H1 (cell line): ENCODE measurements at places on chromosomes 6 and 20.

DNA sequence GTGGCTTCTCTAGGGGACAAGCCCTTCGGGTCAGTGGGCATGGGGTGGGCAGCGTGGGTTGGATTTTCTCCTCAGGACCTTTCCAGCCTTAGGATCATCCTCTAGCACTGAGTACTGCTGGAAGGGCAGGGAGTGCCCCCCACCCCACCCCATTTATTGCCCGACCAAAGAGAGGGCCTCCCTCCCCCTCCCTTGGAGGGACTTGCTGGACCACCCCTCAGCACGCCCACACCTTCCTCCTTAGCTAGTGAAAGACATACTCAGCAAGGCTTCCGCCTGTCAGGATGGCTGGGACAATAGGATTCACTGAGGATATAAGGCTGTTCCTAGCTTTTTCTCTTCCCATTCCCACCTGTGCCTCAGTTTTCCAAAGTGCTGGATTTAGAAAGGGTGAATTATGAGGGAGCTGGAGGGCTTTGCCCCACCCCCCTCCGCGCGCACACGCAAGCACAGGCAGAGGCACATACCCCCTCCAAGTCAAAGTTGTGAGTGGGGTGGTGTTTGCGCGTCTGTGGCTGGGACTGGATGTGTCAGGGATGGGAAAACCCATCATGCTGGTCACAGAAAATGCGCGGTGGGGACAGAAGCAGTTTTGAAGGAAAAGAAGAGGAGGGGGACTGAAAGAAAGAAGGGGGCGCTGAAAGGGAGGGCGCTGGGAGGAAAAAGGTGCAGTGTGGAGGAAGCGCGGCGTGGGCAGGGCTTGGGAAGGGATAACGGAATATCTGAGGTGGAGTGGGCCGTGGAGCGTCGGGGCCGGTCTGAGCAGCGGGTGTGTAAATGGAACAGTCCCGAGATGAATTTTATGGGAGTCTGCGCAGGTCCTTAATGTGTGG, 693 bp upstream of the SLC29A1 start:
- no peak for DNase-seq

DNA sequence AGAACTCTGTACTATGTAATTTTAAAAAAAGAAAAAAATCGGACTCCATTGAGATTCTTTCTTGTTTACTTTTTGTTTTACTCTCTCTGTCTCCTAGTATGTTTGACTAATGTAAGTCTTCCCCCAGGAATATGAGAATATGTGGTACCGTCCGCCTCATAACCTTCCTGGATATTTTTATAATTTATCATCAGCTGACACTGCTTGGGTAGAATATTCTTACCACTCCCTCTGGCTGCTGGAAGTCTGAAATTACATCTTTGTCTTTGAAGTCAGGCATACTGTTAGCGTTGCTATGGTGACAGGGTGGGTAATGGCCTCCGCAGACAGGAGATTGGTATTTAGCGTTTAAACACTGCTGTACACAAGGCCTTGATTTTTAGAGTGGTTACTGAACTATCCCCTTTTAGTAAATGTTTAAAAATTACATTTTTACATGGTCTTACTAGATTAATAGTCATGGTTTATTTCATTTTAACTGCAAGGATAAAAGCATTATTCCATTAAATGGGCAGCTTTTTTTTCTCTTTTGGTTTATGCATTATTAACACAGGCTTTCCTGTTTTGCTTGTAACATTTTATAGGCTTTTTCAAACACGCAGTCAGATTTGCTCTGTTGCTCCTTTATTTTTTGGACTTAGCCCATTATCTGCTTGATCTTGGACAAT, 176.4 kb downstream of the ARID1B start:
- DNase-seq = no peak

DNA sequence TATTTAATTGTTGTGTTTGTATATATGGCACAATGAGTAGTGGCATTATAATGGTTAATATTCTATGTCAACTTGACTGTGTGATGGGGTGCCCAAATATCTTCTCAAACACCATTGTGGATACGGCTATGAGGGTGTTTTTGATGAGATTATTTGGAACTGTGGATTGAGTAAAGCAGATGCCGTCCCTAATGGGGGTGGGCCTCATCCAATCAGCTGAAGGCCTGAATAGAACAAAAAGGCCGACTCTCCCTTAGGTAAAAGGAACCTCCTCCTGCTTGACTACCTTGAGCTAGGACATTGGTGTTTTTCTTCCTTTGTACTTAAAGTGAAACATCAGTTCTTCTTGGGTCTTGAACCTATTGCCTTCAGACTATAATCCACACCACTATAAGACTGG, 207.8 kb downstream of the WDR27 start:
- no peak for DNase-seq

- DNase-seq = no peak
Measured at GRCh38 chr6:136647363-136647852, 97.2 kb upstream of the MAP7 start.

GRCh38 chr6:24060982-24061754, 64.8 kb upstream of the NRSN1 start:
- DNase-seq = no peak

GRCh38 chr6:44035621-44036020, 91.6 kb downstream of the MRPL14 start:
- no peak for DNase-seq

DNA sequence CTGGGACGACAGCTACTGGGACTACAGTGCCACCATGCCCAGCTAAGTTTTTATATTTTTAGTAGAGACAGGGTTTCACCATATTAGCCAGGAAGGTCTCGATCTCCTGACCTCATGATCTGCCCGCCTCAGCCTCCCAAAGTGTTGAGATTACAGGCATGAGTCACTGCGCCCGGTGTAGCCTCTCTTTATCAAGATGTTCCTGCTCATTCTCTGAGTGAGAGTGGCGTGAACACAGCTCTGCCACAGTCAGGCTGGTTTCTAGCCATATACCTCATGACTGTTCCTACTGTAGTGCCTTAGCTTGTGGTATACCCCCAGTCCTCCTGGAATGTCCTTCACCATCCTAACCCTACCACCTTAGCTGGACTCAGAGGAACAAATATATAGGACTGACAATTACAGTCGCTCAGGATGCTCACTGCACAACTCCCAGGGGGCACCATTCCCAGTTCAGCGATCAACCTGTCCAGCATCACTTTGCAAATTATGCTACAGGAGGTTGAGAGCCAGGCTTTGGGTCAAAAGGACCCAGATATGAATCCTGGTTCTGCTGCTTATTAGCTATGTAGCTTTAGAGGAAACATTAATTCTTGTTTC, 86.3 kb downstream of the CHMP4B start:
- no peak for DNase-seq

DNA sequence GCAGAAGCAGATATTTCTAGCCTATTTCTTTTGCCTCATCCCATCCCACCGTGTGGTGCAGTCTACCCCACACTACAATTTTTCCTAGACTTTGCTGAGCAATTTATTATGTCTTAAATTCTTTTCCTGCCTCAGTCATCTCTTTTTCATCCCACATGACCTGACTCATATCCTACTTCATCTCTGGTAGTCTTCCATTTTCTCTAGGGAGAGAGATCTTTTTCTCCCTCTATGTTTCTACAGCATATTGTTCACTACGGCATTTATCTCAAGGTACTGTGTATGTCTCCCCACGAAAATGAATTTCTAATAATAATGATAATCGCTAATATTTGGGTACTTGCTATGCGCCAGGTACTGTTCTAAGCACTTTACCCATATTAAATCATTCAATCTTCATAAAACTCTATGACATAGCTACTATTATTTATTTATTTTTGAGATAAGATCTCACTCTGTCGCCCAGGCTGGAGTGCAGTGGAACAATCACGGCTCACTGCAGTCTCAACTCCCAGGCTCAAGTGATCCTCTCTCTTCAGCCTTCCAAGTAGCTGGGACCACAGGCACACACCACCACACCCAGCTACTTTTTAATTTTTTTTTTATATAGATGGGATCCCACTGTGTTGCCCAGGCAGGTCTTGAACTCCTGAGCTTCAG, 15.6 kb downstream of the PDSS2 start:
- DNase-seq = no peak
